H1 (cell line): ENCODE measurements at places on chromosomes 6 and 20. TPM values are rescaled to one million over a fixed set of nuclear protein-coding genes. Genes with fewer than 3 reads are reported as not detected.
A peak's percentile ranks its signal among the peaks of the same experiment; 100 is the strongest.

- peak; percentile 47 for DNase-seq
Observed at GRCh38 chr20:53157443-53158408, 185.6 kb downstream of the TSHZ2 start.

- DNase-seq, result no peak
Observed at GRCh38 chr20:51800872-51801121, 1.5 kb downstream of the SALL4 start.

DNA sequence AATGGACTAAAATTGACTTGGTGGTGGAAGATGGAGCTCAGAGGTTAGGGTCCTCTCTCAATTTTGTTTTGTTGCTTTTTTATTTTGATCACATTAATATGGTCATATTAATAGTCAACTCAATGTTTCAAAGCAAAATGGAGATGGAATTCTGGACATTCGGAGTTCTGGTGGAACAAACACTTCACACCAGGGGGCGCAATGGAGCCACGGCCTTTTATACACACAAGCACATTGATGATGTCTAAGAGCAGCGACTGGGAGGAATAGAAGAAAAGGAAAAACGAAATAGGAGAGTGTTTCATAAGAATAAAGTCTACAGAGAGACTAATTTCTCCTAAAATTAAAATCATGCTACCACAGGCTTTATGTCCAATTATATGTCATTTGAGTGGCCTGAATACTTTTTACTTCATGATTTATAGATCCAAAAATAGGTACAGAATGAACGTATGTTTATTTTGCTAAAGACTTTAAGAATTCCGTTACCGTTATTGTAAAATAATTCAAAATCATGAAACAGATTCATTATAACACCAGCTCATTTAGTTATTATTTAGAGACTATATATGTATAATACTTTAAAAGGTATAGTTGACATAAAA, 197.6 kb upstream of the SASH1 start:
- peak; percentile 31 for DNase-seq

DNA sequence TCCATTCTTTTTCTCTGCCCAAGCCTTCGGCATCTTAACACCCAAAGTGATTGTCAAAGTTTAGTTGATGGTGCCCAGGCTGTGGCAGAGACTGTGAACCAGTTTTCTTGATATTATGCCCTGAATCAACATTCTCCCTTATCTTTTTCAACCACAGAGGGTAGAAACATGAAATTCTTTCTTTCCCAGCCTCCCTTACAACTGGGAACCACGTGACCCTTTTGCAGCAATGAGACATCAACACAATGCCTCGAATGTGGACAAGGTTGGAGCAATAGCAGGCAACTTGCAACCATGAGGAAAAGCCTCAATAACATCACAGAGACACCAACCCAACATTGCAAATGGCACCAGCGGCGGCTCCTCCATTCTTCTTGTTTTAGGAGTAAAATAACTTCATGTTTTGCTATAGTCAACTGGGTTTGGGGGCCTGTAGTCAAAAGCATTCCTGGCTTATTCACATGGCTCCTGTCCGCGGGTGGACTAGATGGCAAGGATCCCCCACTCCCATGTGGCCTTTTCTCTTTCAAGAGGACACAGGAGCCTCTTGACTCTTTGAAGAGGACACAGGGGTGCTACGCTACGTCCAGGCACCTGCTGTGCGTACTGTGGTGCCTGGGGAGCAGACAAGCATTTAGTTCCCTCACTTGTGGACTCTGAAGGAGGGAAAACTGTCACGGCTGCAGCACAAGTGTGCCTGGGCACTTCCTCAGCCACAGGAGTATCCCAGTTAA, 90.5 kb downstream of the NOL4L start:
- DNase-seq, result no peak

DNA sequence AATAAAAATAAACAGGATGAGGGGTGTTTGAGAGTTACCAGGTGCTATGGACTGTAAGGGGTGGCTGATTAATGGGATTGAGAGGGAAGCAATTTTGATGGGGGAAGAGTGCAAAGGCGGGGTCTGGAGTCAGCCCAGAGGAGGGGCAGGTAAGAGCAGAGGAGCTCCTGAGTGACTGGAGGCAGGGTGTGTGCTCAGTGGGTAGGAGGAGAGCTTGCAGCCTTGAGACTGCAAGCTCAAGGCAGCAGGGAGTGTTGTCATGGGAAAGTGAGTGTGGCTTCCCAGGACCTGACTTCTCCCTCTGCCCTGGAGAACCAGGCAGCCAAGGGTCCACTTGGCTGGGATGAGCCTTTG, 54.2 kb downstream of the RAB44 start:
- DNase-seq, result no peak

DNA sequence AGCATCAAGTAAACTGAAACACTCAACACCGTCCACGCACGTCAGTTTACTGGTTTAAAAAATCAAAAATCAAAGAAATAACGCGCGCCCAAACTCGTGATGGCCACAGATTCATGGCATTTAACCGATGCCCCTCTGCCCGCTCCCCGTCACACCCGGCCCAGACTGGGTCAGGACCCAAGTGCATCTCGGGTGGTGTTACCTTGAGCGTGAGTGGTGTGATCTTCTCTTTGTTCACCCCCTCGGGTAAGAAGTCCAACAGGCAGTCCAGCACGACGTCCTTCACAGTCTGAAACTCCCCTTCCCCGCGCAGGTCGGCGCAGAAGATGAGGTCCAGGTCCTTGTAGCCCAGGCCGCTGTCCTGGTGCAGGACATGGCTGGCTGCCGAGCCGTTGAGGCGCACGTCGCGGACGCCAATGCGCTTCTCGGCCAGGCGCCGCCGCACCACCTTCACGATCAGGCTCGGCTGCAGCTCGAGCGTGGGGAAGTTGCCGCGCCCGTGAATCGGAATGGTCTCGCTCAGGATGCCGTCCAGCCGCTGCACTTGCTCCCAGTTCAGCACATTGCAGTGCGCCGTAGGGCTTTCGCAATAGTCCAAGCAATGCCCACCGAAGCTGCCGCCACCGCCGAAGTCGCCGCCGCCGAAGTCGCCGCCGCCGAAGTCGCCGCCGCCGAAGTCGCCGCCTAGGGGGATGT, 945 bp downstream of the TENT5A start:
- DNase-seq, result no peak

GRCh38 chr20:25369971-25370370, 20.7 kb downstream of the ABHD12 start:
- no peak for DNase-seq

- DNase-seq, result no peak
Observed at GRCh38 chr20:53677447-53678314, 84.0 kb upstream of the ZNF217 start.

- DNase-seq, result no peak
Observed at GRCh38 chr6:33193619-33194018, 1.4 kb upstream of the COL11A2 start.

GRCh38 chr6:3919849-3920248, 70.7 kb downstream of the FAM50B start:
- no peak for DNase-seq

DNA sequence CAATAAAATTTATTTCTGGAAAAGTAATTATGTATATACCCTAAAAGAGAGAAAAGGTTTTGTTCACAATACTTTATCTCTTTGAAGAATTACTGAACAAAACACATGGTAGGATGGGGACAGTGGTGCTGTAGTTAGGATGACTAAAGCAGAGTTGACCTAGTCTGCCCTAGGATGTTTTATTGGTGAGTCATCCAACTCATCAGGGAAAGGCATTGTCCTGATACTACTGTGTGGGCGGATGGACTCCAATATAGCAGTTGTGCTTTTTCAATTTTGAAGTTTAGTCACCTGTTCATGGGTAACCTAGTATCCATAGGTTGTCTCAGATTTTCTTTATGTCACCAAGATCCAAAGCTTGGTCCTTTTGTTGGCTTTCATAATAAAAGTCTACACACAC, 53.3 kb upstream of the EYS start:
- no peak for DNase-seq

GRCh38 chr20:44054118-44054517, 132.9 kb downstream of the JPH2 start:
- DNase-seq, result peak; percentile 29

DNA sequence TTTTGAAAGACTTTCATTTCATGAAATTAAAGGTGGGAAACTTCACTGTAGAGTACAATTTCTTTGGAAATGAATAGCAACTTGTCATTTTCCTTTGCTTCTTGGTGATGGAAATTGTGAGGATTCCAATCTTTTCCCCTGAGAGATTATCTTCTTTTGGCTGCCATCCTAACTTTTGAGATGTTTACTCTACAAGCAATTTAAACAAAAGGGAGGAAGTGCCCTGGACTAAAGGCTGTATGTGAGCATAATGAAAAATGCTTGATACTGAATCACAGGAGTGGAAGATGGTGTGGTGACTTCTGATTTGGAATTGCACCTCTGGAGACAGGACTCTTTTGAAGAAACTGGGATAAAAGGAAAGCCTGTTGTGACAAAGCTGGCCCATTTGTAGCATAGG, 43.1 kb upstream of the JAG1 start:
- no peak for DNase-seq

- DNase-seq, result peak; percentile 89
Observed at GRCh38 chr6:26550250-26550993, 12.3 kb downstream of the HMGN4 start.

DNA sequence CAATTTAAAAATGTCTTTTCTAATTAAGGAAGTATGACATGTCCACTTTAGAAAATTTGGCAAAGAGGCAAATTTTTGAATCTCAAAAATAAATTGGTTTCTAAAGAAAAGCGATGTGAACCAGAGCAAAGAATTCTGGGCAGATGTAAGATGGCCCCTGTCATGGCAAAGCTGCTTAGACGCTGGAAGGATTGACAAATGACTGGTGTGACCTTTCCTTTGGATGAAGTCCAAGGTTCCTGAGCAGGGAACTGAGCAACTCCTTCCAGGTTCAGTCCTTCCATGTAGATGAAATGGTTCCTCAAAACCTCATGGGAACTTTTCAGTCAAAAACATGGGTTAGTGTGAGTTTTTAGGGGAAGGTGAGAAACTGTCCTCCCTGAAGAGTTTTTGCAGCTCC, 25.1 kb downstream of the BRPF3 start:
- DNase-seq, result no peak

- no peak for DNase-seq
Observed at GRCh38 chr20:25539742-25540672, 45.3 kb downstream of the NINL start.

GRCh38 chr20:14830466-14830865, 493.1 kb upstream of the FLRT3 start:
- no peak for DNase-seq

DNA sequence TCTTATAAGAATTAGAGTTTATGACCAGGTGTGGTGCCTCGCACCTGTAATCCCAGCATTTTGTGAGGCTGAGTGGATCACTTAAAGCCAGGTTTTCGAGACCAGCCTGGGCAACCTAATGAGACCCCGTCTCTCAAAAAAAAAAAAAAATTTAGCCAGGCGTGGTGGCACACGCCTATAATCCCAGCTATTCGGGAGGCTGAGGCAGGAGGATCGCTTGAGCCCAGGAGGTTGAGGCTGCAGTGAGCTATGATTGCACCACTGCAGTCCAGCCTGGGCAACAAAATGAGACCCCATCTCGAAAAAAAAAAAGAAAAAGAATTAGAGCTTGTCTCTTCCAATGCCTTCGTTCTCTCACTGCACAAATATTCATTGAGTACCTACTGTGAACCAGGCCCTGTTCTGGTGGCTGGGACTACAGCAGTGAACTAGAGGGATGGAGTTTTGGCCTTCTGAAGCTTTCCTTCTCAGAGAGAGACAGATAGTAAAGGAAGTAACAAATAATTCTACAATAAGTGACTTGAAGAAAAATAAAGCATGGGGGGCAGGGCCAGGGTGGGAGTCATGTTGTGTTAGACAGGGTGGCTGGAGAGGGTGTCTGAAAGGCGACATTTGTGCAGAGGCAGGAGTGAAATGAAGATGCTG, 56.4 kb downstream of the HNF4A start:
- DNase-seq, result no peak

- no peak for DNase-seq
Observed at GRCh38 chr6:169093770-169094551, 159.7 kb downstream of the THBS2 start.

- no peak for DNase-seq
Observed at GRCh38 chr6:33817489-33817888, 13.7 kb upstream of the MLN start.

GRCh38 chr6:154187203-154187602, 148.2 kb downstream of the OPRM1 start:
- no peak for DNase-seq

GRCh38 chr6:45946352-45946751, 69.3 kb downstream of the CLIC5 start:
- no peak for DNase-seq

DNA sequence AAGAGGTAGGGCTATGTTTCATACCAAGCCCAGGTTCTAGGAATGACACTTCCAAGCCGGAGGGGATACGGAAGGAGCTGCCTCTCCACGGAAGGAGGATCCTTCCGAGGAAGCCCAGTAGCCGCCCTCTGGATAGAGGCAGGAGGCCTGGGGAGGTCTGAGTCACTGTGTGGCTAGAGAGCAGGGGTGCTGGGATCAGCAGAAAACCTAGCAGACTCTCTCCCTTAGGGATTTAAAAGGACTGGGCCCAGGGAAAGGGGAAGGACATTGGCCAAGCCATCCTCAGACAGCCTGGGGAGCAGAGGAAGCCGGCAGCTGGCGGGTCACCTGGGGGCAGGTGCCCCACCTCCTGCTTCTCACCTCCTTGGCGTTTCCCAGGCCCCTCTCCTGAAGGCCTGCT, 36.6 kb upstream of the NFATC2 start:
- no peak for DNase-seq

GRCh38 chr6:30861257-30862048, 22.9 kb upstream of the DDR1 start:
- no peak for DNase-seq

GRCh38 chr20:47353692-47354463, 2.6 kb downstream of the ZMYND8 start:
- DNase-seq, result no peak

- no peak for DNase-seq
Observed at GRCh38 chr6:24775520-24776058, 852 bp downstream of the GMNN start.

- no peak for DNase-seq
Observed at GRCh38 chr6:18324706-18325042, 60.3 kb upstream of the DEK start.

- DNase-seq, result no peak
Observed at GRCh38 chr6:9984607-9985006, 430.3 kb downstream of the TFAP2A start.

GRCh38 chr6:17281497-17282481, 628 bp downstream of the RBM24 start:
- no peak for DNase-seq

- no peak for DNase-seq
Observed at GRCh38 chr6:10396785-10397184, 18.1 kb downstream of the TFAP2A start.

The FHL5 gene
- not detected in 2 replicates for total RNA-seq

The PPP1R3D gene
- 3.5 and 3.9 TPM in 2 replicates for total RNA-seq

The HLA-DPB1 gene
- total RNA-seq, result 32.3 and 37.8 TPM in 2 replicates

The PCMTD2 gene
- total RNA-seq, result 55.1 and 57.8 TPM in 2 replicates

The TPX2 gene
- 122 and 125 TPM in 2 replicates for total RNA-seq

The BTNL2 gene
- not detected in 2 replicates for total RNA-seq

The TINAG gene
- not detected in 2 replicates for total RNA-seq

The PCSK2 gene
- total RNA-seq, result 1.9 and 2.1 TPM in 2 replicates

The KCNK5 gene
- 42.2 and 44.3 TPM in 2 replicates for total RNA-seq

The TOX2 gene
- 3.4 TPM in 2 replicates for total RNA-seq

The KHDC1 gene
- 4.3 and 4.6 TPM in 2 replicates for total RNA-seq

The CST8 gene
- not detected in 2 replicates for total RNA-seq

The NKX2-2 gene
- not detected in 2 replicates for total RNA-seq

The PRDM13 gene
- total RNA-seq, result 0.09 and 0.13 TPM in 2 replicates

The TMEM170B gene
- 3.9 and 4.3 TPM in 2 replicates for total RNA-seq

The NKX2-4 gene
- total RNA-seq, result 0.19 and 0.37 TPM in 2 replicates

The LST1 gene
- total RNA-seq, result not detected in 2 replicates

The MEI4 gene
- total RNA-seq, result 0.23 and 0.24 TPM in 2 replicates

The CLDN20 gene
- total RNA-seq, result not detected in 2 replicates

The FERMT1 gene
- 16.5 and 17.8 TPM in 2 replicates for total RNA-seq
